Stimulated activated CD4-positive, alpha-beta T cell treated with anti-CD3 and anti-CD28 coated beads, Interleukin-1b, Interleukin-23, amount 100 ng/mL, for 1 hour (primary cell): ENCODE measurements at places on chromosomes 7 and 10.
A peak's percentile ranks its signal among the peaks of the same experiment; 100 is the strongest.

GRCh38 chr7:151759591-151760042 is 117.3 kb downstream of the PRKAG2 start:
- DNase-seq, result peak; percentile 37

- DNase-seq, result no peak
Observed at GRCh38 chr10:3874990-3875841, 90.2 kb upstream of the KLF6 start.

- DNase-seq, result no peak
Observed at GRCh38 chr10:84184517-84184916, 9.8 kb upstream of the CDHR1 start.

GRCh38 chr10:103765981-103766380 is 89.4 kb downstream of the SH3PXD2A start:
- peak; percentile 66 for DNase-seq

- no peak for DNase-seq
Observed at GRCh38 chr10:99450624-99451498, 20.4 kb upstream of the GOT1 start.

GRCh38 chr10:46536781-46537180 is 19.7 kb downstream of the GPRIN2 start:
- no peak for DNase-seq

- no peak for DNase-seq
Observed at GRCh38 chr7:18288322-18289037, 207.1 kb upstream of the HDAC9 start.

DNA sequence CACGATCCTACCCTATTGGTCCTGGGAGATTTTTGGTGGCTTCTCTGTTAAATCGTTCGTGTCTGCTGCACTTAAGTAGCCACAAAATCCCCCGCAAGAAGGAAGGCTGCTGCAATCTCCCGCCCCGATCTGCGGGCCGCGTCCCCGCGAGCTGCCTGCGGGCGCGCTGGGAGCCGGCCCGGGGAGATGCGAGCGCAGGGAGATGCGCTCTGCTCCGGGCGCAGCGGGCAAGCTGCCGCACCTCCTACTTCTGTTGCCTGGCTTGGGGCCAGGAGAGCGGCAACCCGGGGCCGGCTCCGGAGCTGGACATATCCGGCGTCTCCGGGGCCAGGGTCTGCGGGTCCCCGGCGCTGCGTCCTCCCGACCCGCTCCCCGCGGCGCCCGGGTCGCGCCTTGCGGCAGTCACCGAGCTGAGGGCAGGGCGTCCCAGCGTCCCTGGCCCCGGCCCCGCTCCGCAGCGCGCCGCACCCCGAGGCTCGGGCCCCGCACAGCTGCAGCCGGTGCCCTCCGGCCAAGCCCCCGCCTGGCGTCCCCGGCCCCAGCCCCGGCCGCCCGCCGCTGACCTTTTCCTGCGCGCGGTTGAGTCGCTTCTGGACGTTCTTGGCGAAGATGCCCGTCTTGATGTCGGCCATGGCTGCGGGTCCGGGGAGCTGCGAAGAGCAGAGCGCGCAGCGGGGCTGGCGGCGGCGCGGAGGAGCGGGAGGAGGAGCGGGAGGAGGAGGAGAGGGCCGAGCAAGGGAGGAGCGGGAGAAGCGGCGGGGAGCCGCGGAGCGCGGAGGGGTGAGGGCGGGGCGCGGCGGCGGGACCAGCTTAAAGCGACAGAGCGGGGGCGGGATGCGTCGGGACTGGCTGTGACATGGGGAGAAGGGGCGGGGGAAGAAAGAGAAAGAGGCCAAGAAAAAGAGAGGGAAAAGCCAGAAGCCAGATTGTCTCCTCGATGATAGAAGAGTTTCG is at the start of gene AMPH:
TSS of gene AMPH (minus strand) at position 654 of the 954 bp plus-strand sequence. CDS start at position 632, 22 bp downstream.
- DNase-seq, result no peak

GRCh38 chr7:47776335-47776734 is 171.9 kb downstream of the PKD1L1 start:
- DNase-seq, result no peak

DNA sequence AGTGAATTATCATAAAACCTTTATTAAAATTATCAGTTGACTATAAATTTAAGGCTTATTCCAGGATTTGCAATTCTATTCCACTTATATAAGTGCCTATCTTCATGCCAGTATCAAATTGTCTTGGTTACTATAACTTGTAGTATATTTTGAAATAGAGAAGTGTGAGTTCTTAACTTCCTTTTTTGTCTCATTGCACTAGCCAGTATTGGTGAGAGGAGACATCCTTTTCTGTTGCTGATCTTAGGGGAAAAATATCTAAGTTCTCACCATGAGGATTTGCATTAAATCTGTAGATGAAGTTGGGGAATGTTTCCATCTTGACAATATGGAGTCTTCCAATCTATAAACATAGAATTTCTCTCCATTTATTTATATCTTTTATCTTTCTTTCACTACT is 104.2 kb upstream of the MKI67 start:
- DNase-seq, result no peak

- DNase-seq, result no peak
Observed at GRCh38 chr7:95907337-95907736, 135.0 kb downstream of the DYNC1I1 start.

DNA sequence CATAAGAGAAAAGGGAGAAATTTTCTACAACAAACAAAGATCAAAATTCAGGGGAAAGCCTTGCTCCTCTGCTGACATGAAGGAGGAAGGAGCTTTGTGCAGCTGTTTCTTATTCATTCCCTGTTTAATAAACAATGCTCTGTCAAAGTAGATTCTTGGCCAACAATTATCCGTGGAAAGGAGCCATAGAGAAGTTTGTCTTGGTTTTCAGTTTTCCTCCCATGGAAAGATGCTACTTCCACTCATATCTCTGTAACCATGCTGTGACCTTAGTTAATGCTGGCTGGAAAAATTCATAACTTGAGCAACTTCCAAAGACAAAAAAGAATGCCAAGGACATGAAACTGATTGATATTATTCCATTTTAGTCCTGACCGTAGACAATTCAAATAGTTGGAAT is 8.1 kb downstream of the DDC start:
- no peak for DNase-seq

DNA sequence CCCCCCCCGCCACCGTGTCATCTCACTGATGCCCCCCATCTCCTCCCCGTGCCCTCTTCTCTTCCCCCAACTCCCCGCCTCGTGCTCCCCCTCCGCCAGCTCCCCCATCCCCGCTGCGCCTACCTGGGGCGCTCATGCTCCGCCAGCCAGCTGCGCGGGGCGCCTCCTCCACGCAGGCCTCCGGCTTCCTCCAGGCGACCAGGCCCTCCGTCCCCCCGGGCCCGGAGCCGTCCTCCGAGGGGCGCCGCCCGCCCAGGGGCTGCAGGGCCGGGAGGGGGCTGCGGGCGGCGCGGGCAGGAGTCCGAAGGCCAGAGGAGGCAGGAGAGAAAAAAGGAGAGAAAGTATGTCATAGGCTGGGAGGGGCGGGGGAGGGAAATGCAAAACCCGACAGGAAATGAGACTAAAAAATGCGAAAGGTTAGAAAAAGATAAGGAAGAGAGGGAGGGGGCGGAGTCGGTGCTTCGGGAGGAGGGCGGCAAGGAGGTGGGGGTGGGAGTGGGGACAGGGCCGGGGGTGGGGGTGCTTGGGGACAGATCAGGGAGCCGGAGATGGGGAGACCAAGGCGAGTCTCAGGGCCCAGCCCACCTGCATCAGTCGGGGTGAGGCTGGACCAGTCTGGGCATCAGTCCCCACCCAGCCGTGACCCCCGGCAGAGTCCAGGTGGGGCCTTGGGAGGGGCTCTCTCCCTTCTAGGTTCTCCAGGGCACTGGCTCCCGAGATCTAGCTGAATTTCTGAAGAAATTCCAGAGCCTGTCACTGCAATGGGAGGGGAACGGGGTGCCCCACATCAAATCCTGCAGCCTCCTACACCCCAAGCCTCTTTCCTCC is at the start of gene CARD11:
TSS of gene CARD11 (minus strand) at position 324 of the 828 bp plus-strand sequence. CDS start 85,361 bp downstream, outside the sequence.
- DNase-seq, result no peak

GRCh38 chr7:43612599-43613589 is 30.0 kb downstream of the STK17A start:
- no peak for DNase-seq

DNA sequence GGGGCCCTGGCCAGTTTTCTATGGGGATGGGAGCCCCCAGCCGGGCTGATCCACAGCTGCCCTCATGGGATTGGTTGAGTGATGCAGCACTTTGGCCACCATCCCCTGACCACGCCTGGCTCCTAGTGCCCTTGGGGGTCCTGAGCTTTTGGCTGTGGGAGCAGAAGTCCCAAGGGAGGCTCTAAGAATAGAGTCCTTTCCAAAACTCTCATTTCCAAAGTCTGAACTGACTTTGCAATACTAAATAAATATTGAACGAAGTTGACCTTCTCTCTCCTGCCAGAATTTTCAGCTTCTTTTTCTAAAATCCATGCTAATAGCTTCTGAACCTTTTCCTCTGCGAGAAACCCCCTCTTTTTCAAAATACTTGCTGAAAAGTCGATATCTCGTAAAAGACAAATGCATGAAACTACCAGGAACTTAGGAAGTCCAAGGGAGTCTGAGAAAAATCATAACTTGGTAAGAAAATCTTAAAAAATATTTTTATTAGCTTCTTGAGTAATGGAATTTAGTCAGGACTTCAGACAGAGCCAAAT is 62.7 kb upstream of the IGFBP3 start:
- no peak for DNase-seq

GRCh38 chr10:96541921-96542320 is 28.2 kb upstream of the TLL2 start:
- DNase-seq, result no peak

- no peak for DNase-seq
Observed at GRCh38 chr7:143929224-143929920, 5.7 kb upstream of the OR2F2 start.

DNA sequence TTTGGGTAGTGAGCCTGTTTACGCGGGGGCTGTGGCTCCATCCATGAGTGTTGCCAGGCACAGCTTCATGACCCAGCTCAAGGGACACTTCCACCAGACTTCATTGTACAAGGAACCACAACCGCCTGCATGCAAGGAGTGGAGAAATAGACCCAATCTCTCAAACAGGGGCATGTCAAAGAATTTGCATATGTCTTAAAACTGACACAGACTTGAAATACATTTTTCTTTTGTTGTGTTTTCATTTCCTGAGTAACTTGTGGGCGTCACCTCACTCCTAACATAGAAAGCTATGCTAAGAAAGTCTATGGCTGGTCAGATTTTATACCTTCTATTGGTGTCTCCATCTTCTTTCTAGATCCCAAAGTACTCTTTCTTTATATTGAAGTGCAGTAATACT is 266.2 kb upstream of the RNF32 start:
- no peak for DNase-seq
